Vagina (tissue), 2 donors: ENCODE measurements at places on chromosomes 2 and 18.

- DNase-seq, result no peak
Measured at GRCh38 chr2:216546641-216547403, 48.2 kb downstream of the RPL37A start.

DNA sequence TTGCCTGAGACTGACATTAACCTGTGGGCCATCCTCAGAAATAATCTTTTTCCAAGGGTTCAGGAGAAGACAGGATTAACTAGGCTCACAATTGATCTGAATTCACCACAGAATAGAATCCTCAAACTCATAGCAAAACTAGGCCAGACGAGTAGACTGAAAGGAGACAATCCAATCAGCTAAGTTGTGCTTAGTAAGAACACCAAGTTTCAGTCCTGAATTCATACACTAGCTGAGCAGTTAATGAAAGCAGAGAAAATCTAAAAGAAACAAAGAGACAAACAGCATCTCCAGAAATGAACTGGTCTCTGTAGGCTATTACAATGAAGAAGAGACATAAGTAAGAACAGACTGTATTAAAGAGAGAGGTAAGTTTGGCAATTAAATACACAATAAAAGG lies 89.5 kb downstream of the GORASP2 start:
- no peak for DNase-seq

DNA sequence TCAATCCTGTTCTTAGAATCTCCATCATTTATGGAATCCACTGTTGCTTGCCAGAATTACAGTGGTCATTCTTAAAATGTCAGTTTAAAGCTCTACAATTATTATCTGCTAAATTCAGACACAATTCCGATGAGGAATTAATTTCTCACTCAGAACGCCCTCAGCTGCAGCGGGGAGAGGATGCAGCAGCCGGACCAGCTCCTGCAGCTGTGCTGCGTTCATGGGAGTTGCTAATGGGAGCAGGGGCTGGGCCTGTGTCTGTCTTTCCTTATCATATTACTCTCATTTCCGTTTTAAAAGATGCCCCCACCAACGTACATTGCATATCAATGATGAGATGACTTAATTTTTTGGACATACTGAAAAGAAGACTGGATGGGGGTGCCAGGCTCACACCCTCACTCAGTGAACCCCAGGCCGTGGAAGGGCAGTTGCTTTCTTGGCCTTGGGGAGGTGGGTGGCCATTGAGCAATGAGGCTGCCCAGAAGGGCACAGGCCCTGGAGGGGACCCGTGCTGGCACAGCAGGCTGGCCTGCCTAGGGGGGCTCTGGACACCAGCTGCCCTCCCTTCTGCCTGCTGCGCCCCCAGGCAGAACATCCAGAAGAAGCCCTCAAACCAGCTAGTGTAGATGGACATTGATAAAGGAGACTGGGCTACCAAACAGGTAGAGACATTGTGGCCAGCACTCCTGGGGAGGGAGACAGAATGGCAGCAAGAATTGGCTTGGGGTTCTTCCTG lies 503.6 kb upstream of the MYT1L start:
- peak; percentile 34 for DNase-seq

DNA sequence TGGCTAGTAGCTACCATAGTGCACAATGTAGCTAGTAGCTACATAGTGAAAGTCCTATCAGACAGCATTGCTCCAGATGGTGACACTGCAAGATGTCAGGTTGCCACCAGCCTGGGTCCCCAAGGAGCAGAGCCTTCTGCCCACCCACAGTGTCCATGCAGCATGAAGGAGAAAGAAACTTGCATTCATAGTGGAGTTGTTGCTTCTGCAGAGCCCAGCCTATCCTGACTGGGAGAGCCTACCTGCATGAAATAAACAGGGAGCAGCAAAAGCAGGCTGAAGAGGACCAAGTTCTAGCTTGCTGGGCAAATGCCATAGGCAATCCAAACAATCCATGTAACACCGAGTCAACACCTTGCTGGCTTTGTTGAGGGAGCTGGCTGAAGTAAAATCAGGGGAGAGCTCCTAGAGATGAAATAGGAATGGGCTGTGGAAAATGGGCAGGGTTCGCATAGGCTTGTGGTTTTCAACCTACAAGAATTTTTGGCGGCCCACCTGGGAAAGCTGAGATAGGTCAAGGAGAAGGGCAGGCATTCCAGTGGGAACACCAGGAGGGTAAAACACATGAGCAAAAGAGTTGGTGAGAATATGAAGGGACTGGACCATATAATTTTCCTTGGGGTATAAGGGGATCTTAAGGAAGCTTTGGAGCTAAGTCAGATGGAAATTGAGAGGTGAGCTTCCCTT lies 195.8 kb downstream of the CYP26B1 start:
- peak; percentile 72 for DNase-seq

GRCh38 chr2:24421668-24422067 lies 61.3 kb upstream of the ITSN2 start:
- no peak for DNase-seq

GRCh38 chr2:33678436-33678835 lies 79.3 kb upstream of the FAM98A start:
- DNase-seq, result no peak

DNA sequence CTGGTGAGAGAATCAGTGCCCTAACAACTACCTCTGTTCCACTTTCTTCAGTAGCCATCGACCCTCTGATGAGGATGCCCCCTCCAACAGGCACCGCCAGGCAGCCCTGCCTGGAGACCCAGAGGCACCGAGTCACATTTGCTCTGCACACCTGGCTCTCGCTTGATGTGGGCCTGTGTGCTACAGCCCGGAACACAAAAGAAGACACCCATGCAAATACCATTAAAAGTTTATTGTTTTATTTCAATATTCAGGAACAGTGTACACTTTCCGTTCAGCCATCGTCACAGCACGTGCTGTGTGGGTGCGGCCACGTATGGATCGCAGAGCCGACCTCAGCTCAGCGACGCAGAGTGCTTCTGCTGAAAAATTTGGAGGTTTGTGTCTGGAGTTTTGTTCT lies 154.0 kb downstream of the MBP start:
- no peak for DNase-seq

GRCh38 chr2:102420290-102420689 lies 2.7 kb upstream of the IL18RAP start:
- DNase-seq, result no peak

DNA sequence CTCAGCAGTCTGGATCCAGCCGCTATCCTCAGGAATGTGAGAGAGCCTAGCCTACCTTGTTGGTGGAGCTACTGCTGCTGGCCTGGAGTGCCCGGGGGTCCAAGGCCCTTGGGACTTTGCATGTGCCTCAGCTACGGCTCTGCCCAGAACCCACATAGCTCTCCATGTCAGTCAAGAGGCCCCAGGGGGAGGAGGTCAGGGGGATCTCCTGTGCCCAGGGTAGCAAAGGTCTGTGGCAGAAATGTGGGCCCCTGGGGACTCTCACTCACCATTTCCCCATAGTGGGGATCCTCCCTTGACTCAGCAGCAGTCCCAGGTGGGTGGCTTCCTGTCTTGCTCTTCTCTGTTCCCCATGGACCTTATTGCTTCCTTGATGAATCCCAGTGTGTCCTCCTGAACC lies 342.7 kb upstream of the CHAC2 start:
- no peak for DNase-seq

DNA sequence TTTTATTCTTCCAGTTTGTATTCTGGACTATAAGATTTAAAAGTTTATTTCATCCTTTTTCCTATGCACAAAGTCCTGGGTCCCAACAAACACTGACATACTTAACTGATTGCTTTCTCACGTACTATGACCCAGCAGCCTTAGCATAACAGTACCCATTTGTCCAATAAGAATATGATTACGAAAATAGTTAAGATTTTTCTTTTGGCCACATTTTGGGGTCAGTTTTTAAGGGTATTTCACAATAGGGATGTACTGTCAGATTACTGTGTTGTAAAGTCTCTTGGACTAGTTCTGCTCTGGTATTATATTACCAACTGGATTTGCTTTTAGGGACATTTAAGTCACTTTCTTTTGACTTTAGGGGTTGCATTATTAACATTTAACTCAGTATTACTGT lies 46.1 kb downstream of the TTC39C start:
- no peak for DNase-seq

DNA sequence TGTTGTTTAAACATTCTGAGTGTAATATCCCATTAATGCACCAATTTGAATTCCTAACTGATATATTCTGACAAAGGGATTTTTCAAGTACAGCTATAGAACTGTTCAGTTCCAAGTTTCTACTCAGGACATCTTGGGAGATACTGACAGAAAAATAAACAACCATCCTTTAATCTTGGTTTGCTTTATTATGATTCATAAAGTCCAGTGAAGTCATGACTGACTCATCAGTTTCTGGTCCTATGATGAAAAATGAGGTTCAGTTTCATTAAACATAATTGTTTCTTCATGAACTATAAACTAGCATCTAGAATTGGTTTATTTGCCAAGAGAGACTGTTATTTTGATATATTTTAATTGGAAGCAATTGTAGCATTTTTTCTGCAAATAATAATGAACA lies 896.2 kb downstream of the CCDC85A start:
- DNase-seq, result no peak

GRCh38 chr2:17036361-17036760 lies 370.7 kb upstream of the CYRIA start:
- DNase-seq, result no peak
